Stimulated activated CD8-positive, alpha-beta memory T cell treated with anti-CD3 and anti-CD28 coated beads, Interleukin-15, amount 100 ng/mL, for 1 hour (primary cell): ENCODE measurements at places on chromosomes 16 and 17.

DNA sequence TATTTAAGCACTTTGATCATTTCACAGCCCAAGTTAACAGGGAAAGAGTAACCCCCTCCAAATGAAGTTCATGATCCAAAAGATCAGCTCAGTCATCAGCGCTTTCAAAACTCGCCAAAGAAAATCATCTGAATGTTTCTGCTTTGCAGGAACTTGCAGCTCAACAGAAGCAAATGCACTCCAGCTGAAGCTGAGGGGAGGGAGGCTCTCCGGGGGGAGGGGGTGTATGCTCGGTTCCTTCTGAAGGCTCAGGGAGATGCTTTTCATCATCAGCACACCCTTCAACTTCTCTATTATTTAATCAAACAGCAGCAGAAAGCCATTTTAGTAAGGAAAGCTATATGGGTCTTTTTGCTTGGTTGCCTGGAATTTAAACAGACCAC lies 24.4 kb upstream of the ERN1 start:
- DNase-seq = no peak

DNA sequence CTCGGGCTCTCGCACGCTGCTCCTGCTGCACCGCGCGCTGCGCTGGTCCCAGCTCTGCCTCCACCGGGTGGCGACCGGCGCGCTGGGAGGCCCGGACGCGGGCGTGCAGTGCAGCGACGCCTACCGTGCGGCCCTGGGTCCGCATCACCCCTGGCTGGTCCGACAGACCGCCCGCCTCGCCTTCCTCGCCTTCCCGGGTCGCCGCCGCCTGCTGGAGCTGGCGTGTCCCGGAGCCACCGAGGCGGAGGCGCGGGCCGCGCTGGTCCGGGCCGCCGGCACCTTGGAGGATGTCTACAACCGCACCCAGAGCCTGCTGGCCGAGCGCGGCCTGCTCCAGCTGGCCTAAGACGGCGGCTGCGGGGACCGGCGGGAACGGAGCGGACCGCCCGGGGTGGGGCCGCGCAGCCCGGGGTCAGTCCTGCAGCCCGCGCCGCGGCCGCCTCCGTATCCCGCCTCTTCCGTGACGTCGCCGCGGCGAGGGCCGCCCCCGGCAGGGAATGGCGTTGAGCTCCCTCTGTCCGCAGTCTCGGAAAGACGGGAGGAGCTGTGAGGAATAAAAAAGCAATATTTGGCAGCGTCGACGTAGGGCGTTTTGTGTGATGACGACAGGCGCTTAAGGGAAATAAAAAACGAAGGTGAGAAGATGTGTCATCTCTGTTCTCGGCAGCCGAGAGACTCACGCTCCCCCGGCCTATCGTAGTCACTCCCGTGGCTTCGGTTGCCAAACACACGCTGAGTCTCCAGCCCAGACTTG lies 1.4 kb downstream of the GLTPD2 start:
- DNase-seq = peak; percentile 46

GRCh38 chr16:73285436-73286201 lies 237.7 kb upstream of the ZFHX3 start:
- DNase-seq = no peak

DNA sequence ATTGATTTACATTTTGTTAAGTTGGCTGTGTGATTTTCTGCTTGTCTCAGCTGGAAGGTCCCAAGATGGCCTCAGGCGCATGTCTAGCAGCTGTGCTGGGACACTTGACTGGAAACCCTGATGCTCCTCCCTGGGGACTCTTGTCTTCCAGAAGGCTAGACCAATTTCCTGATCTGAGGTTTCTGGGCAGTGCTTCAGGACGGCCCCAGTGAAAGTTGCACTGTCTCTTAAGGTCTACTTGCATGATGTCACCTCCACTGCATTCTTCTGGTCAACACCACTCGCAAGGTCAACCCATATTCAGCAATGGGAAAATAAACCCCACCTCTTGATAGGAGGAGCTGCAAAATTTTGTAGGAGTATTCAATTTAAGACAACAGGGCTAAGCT lies 116.0 kb downstream of the SALL1 start:
- DNase-seq = no peak

DNA sequence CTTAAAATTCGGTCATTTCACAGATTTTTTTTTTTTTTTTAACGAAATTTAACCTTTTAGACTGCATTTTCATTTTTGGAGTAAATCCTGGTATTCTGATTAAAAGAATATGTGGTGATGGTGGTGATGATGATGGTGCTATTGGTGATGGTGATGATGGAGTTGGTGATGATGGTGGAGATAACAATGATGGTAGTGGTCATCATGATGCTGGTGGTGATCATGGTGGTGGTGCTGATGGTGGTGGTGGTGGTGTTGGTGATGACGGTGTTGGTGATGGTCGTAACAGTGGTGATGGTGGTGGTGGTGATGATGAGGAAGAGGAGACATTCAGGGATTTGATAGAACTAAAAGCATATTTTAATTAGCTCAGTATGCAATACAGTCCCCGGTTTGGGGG lies 84.0 kb downstream of the TNRC6C start:
- no peak for DNase-seq

GRCh38 chr17:37098910-37099664 lies 150.3 kb downstream of the AATF start:
- DNase-seq = no peak

DNA sequence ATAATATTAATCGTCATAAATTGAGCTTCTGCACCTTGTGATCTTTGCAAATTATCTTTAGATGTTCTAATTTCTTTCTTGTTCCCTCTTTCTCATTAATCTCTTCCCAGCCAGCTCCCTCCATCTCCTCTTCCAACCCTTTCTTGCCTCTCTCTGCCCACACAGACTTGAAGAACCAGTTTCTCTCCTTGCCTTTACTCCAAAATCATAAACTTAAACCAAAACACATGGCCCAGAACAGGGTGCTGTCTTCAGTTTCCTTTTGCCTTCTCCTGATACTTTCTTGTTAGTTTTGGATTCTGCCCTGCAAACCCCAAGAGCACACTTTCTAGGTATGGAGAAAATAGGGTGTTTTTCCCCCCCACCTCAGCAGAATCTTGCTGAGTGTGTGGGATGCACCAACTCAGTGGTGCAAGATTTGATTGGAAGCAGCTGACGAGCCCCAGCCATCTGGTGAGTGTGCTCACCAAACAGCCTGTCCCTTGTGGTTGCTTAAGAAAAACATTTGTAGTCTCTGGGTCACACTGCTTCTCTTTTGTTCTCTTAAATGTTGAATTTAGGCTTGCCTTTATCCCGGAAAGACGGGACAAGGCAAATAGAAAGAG lies 175.8 kb upstream of the MAF start:
- DNase-seq = no peak

DNA sequence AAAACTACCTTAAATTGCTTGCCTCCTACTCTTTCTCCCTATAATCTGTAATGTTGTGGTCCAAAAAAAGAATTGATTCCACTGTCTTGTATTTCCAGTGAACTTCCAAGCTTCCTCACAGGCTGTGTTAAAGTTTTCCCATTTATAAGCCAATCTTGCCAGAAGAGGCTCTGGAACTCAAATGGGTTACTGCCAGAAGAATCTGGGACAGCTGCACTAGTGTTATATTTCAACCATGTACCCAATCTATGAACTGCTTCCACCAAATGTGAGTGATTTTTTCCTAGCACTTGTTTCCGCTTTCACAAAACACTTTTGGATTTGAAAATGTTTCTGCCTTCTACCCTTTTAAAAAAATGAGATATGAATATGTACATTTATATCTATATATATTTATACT lies 1.8 kb downstream of the CCDC43 start:
- DNase-seq = no peak

DNA sequence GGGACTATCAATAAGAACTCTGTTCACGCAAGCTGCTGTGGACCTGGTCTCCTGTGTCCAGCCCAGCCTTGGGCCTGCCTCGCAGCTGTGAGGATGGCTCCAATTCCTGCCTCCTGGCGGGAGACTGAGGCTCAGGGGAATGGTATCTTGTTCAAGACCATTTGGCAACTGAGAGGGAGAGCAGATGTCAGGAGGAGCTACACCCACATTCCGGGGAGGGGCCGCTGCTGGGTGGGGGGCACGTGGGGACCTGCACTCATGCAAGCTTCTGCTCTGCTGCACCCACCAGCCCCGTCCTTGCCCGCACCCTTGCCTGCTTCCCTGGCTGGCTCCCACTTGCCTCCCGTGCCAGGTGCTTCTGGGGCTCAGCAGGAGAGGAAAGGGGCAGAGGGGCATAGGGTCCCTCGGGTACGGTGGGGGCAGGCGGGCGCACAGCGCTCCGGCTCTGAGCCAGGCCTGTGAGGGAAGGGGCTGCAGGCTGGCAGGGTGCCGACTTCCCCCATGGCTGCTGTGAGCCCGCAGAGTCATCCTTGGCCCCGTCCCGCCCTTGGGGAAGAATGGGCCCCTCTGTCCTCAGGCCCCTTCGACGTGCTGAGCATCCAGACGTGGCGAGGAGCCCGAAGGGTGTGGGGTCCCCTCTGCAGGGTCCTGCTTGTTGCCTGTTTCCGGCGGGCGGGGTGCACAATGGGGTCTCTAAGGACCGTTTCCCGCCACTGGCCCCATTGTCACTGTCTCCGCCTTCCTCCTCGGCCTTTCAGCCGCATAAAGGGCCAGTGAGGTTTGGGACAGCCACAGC lies 2.7 kb downstream of the METRN start:
- DNase-seq = no peak

GRCh38 chr16:405548-406506 lies 4.1 kb downstream of the DECR2 start:
- DNase-seq = no peak

DNA sequence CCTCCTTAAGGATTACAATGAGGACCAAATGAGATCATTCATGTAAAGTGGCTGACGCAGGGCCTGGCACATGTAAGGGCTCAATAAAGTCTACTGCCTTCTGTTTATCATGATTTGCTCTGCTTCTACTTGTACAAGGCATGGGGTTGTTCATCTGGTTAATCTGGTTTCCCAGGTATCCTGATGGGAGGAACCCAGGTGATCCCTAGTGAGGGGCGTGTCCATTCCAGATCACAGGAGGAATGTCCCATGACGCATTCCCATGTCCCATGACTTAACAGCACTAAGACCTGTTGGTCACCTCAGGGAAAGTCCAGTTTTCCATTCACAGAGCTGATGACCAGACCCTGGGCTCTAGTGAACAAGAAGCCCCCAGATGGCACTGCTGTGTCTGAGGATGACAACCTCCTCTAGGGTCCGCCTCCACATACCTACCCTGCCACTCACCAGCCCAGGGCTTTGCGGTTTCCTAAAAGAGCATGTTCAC lies 11.5 kb upstream of the TPPP3 start:
- DNase-seq = no peak

DNA sequence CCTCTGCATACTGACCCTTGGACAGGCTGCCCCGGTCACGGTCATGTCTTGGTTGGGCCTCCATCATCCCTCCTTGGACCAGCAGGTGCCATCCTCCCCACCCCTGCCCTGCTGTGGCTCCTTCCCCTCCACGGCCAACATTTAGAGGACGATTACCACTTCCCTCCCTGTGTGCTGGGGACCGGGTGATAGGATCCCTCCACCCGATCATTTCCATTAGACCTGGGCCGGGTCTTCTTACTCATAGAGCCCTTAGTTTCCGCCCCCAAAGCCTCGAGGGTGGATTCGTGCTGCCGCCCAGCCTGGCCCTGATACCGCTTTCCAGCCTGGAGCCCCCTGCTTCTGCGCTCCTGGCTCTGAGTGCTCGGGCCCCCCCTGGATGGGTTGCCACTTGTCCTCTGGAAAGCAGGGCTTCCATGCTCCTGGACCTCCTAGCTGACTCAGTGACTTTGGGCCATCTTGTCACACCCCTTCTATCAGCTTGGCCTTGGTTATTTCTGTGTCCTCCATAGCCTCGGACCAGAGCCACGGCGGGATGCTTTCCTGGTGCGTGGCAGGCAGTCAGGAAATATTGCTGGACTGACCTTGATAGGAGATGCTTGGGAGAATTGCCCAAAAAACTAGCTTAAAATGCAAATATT lies 171.4 kb downstream of the SEC14L1 start:
- DNase-seq = no peak

GRCh38 chr16:60203525-60204124 lies 1469.5 kb upstream of the GOT2 start:
- no peak for DNase-seq
